ENCODE measurements at places on chromosomes 4 and X. TPM values are rescaled to one million over a fixed set of nuclear protein-coding genes. Genes with fewer than 3 reads are reported as not detected.

DNA sequence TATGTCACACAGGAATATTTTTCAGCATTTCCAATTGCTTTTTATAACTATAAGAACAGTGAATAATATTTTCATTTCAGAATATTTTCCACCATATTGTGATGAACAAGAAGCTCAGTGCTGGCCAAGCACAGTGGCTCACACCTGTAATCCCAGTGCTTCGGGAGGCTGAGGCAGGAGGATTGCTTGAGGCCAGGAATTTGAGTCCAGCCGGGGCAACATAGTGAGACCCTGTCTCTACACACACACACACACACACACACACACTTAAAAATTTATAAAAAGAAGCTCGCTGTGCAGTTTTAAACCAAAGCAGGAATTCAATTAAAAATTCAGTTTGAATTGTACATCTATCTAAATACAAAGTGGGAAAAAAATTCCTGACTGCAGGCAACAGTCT is 3.2 kb downstream of the ZFYVE28 start:
- DNase-seq, result no peak

GRCh38 chrX:87105131-87105530 is 412.5 kb upstream of the KLHL4 start:
- no peak for DNase-seq

GRCh38 chr4:124685851-124686250 is 26.7 kb downstream of the ANKRD50 start:
- no peak for DNase-seq

GRCh38 chr4:28075401-28075956 is 1214.8 kb downstream of the STIM2 start:
- DNase-seq, result no peak

- DNase-seq, result no peak
Observed at GRCh38 chr4:185654311-185654710, 119.0 kb upstream of the PDLIM3 start.

GRCh38 chr4:5574386-5574785 is 134.0 kb downstream of the EVC2 start:
- no peak for DNase-seq

GRCh38 chrX:65971151-65971550 is 68.7 kb downstream of the VSIG4 start:
- DNase-seq, result no peak

- no peak for DNase-seq
Observed at GRCh38 chr4:7045961-7046921, 3.1 kb downstream of the TADA2B start.

DNA sequence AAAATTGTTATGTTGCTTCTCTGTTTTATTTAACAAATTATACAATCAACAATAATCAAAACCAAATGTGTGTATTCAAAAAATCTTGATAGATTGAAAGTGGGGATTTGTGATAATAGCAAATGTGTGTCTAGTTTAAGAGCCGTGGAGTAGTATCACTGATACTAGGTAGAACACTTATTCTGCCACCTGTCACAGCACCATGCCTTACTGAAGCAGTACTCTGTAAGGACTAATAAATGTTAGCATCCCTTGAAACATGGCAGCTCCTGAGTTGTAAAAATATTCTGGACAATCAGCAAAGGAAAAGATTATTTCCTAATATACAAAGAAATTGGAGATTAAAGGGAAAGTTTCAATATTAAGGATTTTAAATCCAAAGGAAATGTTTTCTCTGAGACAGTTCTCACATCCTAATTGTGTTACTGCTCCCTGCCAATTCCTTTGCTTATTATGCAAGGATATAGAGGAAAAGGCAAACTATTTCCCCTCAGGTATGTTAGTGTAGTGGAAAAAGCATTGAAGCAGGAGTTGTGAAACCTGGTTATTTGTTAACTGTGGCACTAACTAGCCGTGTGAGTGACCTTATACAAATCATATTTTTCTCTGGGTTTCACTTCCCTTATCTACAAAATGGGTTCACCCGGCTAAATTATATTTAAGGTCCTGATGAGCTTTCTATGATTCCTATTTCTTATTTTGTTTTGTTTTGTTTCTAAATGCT is 303.1 kb downstream of the ARHGAP24 start:
- no peak for DNase-seq

DNA sequence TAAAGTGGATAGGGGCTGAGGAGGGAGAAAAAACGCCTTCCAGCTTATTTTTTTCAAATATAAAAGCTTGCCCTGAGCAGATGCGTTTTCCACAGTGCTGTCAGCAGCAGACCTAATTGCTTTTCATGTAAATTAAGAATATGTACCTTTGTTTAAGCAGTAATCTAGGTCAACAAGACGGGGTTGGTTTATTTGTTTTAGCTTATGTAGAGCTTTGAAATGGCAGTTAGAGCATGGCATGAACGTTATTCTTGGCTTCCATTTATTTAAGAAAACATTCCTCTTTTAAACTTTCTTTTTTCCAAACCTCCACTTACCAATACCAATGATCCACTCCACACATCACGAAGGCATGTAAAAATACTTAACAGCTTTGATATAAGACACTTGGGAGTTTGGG is 220.3 kb upstream of the TENM3 start:
- no peak for DNase-seq

Gene TRIML1
- total RNA-seq, result not detected

Gene GAGE13
- not detected for total RNA-seq

Gene ERVMER34-1
- not detected for total RNA-seq

Gene SPANXN4
- not detected for total RNA-seq

Gene GSX2
- not detected for total RNA-seq

Gene SPP1
- 24.0 TPM for total RNA-seq

Gene HSD17B11
- total RNA-seq, result 48.0 TPM

Measured in activated naive CD8-positive, alpha-beta T cell treated with anti-CD3 and anti-CD28 coated beads, Interleukin-2, amount 10 ng/mL, durations not matched to agents 7 days and 5 days (primary cell).